AG04449 (cell line): ENCODE measurements at places on chromosomes 3 and 15.
A peak's percentile ranks its signal among the peaks of the same experiment; 100 is the strongest.

GRCh38 chr3:128263946-128264345 is 110.7 kb downstream of the EEFSEC start:
- DNase-seq: no peak

- DNase-seq: peak; percentile 23
Observed at GRCh38 chr3:77038468-77038929, 1.4 kb upstream of the ROBO2 start.

- DNase-seq: no peak
Observed at GRCh38 chr15:59026207-59026606, 38.7 kb downstream of the RNF111 start.

GRCh38 chr15:66831801-66832390 is 129.9 kb downstream of the SMAD6 start:
- no peak for DNase-seq

GRCh38 chr3:129697229-129697969 is 90.9 kb upstream of the PLXND1 start:
- DNase-seq: no peak

DNA sequence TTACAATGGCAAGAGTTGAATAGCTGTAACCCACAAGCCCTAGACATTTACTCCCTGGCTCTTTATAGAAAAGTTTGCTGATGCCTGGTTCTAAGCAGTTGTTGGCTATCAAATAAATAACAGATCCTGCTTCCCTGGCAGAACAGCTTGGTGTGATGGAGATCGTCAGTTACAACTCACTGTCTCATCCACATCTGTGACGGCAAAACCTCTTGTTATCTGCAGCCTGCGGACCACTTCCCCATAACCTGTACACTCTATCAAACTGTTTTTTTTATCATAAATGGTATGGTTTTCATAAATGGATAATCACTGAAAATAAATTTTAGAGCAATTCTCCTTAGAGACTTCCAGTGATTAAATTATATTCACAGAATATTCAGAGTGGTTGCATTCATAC is 14.1 kb downstream of the ZDHHC3 start:
- no peak for DNase-seq

- DNase-seq: no peak
Observed at GRCh38 chr15:101063212-101063611, 144.1 kb downstream of the LRRK1 start.

- peak; percentile 7 for DNase-seq
Observed at GRCh38 chr3:138118612-138119422, 3.4 kb upstream of the DZIP1L start.

GRCh38 chr15:71743861-71744382 is 66.4 kb upstream of the NR2E3 start:
- DNase-seq: no peak

GRCh38 chr3:157248590-157249422 is 88.9 kb upstream of the CCNL1 start:
- peak; percentile 51 for DNase-seq

GRCh38 chr15:67941648-67942310 is 101.9 kb upstream of the RNU6-1 start:
- DNase-seq: no peak

DNA sequence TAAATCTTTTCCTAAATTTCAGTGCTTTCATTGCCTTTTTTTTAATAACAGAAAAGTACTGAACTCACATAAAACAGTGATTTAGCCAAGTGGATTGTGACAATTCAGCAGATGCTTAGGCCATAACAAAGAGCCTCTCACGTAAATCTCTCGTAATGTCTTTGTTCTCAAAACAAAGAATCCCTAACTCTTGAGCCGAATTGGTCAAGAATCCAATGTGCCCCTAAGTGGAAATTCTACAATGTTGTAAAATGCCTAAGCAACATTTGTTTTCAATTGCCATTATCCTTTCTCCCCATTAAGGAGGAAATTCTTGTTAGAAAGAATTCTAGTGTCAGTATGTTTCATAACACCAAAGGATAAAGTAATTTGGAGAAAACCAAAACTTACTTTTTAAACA is 235.7 kb upstream of the THBS1 start:
- DNase-seq: no peak

DNA sequence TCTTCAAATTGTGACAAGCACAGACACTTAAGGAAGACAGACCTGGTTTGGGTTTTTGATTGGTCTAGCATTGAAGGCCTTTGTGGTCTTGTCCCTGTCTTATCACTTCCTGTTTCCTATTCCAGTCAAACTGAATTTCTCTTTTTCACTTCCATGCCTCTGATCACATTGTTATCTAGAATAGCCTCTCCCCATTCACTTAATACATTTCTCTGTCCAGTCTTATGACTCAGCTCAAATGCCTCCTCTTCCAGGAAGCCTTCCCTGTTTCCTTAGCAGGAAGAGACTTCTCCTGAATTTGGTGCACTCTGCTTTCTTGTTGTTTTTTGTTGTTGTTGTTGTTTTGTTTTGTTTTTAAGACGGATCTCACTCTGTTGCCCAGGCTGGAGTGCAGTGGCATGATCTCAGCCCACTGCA is 45.5 kb downstream of the LIMD1 start:
- DNase-seq: no peak

DNA sequence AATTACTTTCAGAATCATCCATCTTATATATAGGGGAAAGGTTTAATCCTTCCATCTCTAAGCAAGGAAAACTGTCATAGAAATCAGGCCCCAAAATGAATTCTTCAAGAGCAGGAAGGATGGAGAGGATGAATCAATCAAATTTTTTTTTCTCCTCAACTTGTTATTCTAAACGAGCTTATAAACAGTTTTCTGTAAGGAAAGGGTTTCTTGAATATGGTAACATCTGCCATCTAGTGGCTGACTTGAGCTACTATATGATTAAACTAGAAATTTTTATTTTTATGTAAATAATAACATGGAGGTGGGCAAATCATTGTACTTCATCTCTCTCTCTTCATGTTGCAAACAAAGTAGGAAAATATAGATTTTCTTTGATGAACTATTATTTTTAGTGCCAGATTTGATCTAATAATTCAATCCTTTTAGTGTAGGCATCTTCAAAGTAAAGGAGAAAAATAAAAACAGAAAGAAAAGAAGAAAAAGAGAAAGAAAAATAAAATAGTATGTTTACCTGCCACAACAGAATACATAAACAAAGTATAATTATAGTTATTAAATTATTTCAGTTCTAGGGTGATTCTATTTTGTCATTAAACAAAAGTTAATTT is 146.6 kb downstream of the SERPINI1 start:
- DNase-seq: no peak

DNA sequence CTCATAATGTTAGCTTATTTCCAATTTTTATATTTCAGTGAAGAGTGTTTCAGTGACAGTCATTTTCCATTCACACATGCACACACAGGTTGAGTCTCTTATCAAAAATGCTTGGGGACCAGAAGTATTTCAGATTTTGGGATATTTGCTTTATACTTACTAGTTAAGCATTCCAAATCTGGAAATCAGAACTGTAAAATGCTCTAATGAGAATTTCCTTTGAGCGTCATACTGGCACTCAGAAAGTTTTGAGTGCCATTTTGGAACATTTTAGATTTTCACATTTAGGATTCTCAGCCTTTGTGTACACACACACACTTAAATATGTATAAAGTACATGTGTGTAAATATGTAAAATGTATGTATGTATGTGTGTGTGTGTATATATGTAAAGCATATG is 71.0 kb downstream of the CHD2 start:
- no peak for DNase-seq

DNA sequence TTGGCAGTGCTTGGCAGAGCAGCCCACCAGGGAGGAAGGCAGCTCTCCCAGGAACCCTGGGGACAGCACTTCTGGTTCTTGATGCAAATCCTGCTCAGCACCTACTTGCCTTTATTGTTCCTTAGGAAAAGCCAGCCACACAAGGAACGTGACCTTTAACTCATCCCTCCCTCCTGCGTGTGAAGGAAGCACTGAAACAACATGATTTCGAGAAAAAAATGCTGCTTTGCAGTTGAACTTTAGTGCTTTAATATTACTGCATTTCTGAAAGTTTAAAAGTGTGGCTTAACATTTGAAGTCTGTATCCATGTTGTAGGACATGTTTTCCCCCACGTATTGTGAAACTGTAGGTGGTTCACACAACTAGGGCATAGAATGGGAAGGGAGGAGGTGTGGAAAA is 50.4 kb upstream of the CTNNB1 start:
- no peak for DNase-seq

DNA sequence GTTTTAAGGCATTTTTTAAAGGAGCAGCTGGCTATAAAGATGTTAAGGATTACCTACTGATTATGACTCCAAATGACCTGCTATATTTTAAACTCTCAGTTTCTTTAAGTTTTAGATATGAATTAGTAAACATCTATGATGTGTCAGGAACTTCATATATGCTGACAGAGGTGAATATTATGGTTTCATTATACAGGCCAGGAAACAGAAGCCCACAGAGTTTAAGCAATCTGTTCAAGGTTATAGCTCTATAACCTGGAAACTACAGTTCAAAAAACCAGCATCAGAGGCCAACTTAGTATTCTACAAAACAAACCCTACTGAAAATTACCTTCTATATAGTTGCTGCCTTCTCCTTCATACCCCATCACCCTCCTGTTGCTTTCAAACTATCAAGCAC is 17.4 kb downstream of the PLSCR4 start:
- DNase-seq: no peak

DNA sequence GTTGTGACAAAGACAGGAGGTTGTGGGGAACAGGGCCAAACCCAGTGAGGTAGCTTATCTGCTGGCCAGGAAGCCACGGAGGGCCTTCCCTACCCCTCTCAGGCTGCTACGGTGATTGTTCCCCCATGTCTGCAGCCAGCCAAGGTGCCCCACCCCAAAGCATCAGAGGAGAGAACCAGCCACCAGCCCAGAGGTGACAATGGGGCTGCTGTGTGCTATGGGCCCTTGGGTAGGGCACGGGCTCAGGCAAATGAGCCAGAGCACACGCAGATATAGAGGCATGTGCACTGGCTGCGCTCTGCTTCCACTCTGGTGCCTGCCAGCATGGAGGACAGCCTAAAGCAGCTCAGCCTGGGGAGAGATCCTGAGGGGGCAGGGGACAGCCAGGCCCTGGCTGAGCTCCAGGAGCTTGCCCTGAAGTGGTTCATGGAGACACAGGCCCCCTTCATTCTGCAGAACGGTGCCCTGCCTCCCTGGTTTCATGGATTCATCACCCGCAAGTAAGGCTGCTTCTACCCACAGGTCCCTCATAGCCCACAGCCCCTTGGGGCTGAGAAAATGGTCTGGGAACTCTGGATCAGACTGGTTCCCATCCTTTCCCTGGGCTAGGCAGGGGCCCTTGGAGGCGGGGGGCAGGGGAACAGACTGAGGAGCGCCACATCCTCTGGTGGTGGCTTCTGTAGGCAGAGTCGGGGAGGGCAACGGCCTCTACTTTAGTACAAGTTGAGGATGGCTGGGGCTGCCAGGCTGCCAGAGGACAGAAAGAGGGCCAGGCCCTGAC is at the start of gene SH2D7:
SH2D7 (plus strand) TSS at position 301 of the 781 bp plus-strand sequence; CDS start at position 325, 24 bp downstream.
- no peak for DNase-seq

- DNase-seq: no peak
Observed at GRCh38 chr3:114217266-114217665, 20.1 kb downstream of the ZNF80 start.
